ENCODE measurements at places on chromosomes 7 and 10.

DNA sequence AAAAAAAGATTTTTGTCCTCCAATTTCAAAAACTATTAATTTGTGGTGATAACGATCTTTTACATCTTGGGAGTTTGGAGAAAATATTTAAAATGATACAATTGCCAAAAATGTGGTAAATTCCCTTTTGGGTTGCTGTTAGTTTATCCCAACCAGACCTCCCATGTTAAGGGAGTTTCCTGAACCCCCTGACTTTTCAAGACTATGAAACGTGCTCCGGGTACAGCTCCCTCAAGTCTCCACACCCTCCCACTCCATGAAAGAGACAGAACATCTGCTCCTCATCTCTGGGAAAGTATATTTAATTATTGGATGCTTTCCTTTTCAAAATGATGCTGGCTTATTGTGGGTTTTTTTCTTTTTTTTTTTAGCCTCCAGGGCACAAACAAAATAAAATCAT lies 534.6 kb upstream of the NRP1 start:
- DNase-seq: peak; percentile 35

DNA sequence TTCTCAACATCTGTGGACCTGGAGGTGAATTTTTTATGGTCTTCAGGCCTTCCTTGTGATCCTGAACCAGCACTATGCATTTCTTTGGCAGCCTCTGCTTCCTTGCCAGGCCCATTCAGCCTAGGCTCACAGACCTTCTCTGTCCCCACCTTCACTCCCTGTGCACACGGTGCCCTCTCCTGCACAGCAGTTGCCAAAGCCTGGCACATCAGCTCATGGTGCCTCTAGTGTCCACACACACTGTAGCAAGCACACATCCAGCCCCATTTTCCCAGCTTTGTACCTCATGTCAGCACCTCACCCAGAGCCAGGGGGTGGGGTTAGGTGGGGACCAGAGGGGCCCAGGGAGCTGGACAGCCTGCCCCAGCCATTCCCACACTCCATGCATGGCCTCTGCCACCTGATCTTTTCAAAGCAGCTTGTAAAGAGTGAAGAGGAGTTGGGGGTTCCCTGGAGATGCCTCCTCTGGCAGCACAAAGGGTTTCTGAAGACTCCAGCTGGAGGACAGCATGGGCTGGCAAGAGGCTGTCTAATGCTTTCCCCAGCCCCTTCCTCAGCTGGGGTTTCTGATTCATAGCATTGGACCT lies 57.9 kb upstream of the TMEM72 start:
- no peak for DNase-seq

- DNase-seq: no peak
These were observed 603.6 kb downstream of the CNTNAP2 start for GRCh38 chr7:146720195-146720594.

- no peak for DNase-seq
These were observed 103.2 kb upstream of the PPIF start for GRCh38 chr10:79244068-79244442.

- DNase-seq: no peak
These were observed 1.2 kb upstream of the INPP5A start for GRCh38 chr10:132536241-132536876.

GRCh38 chr7:158710651-158711102 lies 6.1 kb upstream of the NCAPG2 start:
- DNase-seq: no peak

DNA sequence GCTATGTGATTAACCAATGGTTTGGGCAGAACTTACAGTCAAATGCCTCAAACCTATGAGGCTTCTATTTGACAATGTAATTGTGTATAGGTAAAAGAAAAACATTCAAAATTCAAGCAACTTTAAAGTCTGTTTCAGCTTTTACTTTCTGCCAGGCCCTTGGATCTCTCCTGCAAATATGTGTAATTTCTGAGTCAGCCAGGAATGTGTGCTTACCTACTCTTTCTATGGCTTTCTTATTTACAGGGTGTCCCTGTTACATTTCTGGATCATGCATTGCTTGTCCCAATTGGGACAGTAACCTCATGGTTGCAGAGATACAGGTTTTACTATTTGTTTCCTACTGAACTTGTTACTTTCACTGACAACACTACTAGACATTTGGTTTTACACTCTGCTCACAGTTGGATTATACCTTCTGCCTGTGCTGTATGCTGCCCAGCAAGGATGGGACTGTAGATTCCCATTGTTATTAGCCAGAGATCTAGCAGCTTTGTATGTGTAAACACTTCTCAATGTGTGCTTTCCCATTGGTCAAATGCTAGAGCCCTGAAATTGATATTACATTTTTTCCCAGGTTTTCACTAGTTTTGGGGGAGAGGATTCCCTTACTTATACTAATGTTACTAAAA lies 355.3 kb downstream of the ARL4A start:
- DNase-seq: no peak

DNA sequence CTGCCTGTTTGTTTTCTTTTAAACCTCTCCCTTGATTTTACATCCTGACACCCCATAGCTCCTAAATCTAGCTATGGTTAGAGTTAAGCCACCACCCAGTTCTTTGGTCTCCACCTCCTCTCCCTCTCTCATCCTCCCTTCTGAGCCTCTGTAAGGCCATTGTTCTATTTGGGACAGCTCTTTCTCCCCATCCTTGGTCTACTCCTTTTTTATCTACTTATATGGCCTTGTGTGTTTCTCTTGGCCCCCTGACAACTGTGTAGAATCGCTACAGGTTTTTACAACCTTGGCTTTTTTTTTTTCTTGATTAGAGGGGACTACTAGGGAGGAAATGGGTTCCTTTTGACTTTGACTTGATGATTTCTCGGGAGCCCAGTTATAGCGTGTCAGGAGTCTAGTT lies 3.4 kb upstream of the ITIH5 start:
- DNase-seq: no peak

GRCh38 chr10:20682782-20683181 lies 214.3 kb downstream of the NEBL start:
- DNase-seq: no peak

DNA sequence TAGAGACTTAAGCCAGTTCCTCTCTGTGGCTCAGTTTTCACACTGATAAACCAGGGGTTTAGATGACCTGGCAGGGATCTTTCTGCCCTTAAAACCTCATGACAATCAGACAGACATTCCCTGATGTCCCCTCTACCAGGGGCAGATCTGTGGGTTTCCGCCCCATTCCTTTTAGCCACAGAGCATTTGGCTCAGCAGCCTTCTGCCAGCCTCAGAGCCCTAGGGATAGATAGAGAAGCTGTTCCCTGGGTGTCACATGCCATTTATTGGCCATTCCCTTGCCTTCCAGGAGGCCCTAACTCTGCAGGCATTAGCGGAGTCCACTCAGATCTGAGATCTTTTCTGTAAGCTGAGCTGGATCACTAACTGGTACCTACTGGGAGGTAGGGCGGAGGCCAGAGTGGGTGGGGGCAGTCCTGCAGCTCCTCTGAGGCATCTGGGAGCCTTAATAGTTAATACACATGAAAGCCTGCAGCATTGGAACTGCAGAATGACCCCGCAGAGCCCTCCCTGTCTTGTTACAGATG lies 101.5 kb downstream of the ZMIZ1 start:
- DNase-seq: no peak

DNA sequence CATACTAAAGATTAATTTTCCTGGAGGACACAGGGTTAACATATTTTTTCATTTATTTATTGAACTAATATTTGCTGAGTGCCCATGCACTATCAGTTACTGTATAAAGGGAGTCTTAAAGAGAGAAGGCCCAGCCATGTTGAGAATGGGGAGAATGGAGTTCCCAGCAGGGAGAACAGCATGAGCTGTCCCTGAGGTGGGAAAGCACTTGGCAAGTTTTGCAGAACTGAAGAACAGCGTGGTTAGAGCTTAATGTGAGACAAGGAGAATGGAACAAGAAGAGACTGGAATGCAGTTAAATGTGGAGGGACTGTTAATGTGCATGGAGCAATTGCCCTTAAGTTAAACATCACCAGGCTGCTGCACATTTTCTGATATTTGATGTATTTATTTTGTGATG lies 435.4 kb downstream of the SUGCT start:
- DNase-seq: no peak

- DNase-seq: no peak
These were observed 138.1 kb upstream of the ITGB1 start for GRCh38 chr10:33095867-33096815.
